Stimulated activated CD8-positive, alpha-beta memory T cell treated with anti-CD3 and anti-CD28 coated beads, Interleukin-12 subunit alpha, Interleukin-12 subunit beta, amount 100 ng/mL, for 1 hour (primary cell): ENCODE measurements at places on chromosomes 4 and X.

- no peak for DNase-seq
Observed at GRCh38 chr4:105088110-105088879, 58.4 kb upstream of the TET2 start.

DNA sequence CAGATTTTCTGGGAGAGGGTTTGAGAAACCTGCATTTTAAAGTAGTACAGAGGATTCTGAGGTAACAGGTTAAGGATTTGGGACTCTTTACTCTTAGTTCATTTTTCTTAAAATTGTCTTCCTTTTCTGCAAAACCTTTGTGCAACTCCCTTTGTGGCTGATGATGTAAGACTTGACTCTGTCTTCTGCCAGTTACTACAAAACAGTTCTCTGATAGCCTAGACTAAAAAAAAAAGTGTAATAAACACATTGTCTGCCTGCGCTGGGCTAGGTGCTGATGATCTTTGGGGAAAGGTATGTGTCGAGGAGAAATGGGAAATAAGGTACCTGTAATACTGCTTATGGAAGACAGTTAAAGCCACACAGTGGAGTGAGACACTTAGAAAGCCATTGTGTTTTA lies 28.7 kb downstream of the IL13RA1 start:
- DNase-seq: no peak

- no peak for DNase-seq
Observed at GRCh38 chr4:7330811-7331681, 103.7 kb downstream of the PSAPL1 start.

- DNase-seq: peak; percentile 40
Observed at GRCh38 chr4:1330761-1331590, 16.0 kb upstream of the UVSSA start.

GRCh38 chr4:20889901-20890300 lies 189.6 kb downstream of the PACRGL start:
- no peak for DNase-seq

- no peak for DNase-seq
Observed at GRCh38 chrX:104370089-104370488, 115.4 kb upstream of the ESX1 start.

- no peak for DNase-seq
Observed at GRCh38 chr4:156197216-156197615, 243.6 kb upstream of the CTSO start.

DNA sequence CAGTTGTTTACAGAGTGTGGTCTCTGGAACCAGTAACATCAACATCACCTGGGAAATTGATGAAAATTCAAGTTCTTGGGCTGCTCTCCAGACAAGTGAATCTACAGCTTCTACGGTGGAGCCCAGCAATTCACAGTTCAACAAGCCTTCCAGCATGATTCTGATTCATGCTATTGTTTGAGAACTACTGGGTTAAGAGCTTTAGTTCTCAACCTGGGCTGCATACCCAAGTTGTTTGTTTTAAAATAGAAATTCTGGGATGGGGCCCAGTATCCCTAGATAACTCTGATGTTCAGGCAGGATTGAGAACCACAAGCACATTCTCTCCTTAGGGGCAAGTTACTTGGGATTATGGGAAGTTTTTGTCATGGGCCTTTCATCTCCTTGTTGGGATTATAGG lies 37.9 kb upstream of the PGK1 start:
- DNase-seq: no peak
